ENCODE measurements at places on chromosomes 6 and 20.

- DNase-seq = no peak
These were observed 70.5 kb downstream of the AKAP12 start for GRCh38 chr6:151310279-151310678.

GRCh38 chr20:9027626-9028025, 41.3 kb upstream of the PLCB4 start:
- no peak for DNase-seq

DNA sequence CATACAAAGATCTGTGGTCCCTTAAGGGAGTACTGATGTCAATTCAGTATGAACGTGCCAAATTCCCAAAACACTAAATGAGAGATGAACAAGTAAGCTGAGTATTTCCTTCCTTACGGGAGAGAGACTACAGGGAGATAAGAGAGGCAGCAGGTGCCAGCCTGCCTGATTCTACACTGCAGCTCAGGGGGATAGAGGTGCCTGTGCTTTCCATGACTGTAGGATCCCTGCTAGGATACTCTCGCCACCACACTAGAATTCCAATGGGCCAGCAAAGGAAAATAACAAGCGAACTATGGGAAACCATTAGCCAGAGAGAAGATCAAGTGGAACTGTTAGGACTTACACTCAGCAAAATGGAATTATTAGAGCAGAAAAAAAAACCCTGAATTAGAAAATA, 198.5 kb upstream of the BTBD3 start:
- DNase-seq = no peak

- DNase-seq = no peak
These were observed 36.8 kb upstream of the CLIC5 start for GRCh38 chr6:46052479-46052878.

GRCh38 chr6:75098709-75099108, 107.1 kb downstream of the COL12A1 start:
- DNase-seq = no peak

GRCh38 chr6:137717074-137718073, 149.7 kb upstream of the TNFAIP3 start:
- peak; percentile 44 for DNase-seq

- DNase-seq = no peak
These were observed 39.3 kb downstream of the LRRC1 start for GRCh38 chr6:53834132-53834531.

DNA sequence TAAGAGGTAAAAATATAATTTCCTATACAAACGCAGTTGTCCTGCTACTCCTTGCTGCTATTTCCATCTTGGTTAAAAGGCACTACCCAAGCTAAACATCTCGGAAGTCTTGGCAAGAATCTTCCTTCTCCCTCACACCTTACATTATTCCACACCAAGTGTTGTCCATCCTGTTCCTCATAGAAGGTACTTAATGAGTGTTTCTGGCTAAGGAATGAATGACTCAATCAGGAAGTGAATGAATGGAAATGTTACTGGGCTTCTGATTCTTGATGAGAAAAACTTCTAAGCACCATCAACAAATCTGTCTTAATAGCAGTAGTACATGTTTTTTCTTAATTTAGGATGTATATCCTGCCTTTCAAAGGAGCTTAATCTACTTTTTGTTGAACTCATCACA, 40.6 kb upstream of the RSPO3 start:
- no peak for DNase-seq

GRCh38 chr20:17177341-17177740, 49.5 kb upstream of the PCSK2 start:
- DNase-seq = no peak

DNA sequence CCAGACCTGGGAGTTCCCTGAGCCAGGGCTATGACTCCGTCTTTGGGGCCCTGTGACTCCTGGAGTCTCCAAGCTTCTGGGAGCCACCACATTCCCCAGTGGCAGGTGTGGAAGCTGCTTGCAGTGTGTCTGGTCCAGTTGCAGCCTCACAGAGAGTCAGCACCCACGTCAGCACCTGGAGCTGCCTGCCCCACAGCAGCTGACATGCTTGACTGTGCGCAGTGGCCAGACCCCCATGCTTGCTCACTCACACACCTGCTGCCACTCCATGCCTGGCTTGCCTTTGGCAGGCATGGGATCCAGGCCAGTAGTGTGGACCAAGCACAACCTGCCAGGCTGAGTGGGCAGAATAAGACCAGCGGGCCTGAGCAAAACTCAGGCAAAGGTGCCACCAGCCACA, 31.0 kb upstream of the ASIP start:
- DNase-seq = no peak

GRCh38 chr6:37056439-37057127, 51.1 kb downstream of the FGD2 start:
- no peak for DNase-seq

GRCh38 chr20:3013771-3014170, 29.7 kb upstream of the GNRH2 start:
- DNase-seq = no peak

- peak; percentile 52 for DNase-seq
These were observed at the start of gene ARFGEF3 for GRCh38 chr6:138161338-138162110. ARFGEF3 (plus strand) TSS chr6:138161939; CDS start chr6:138162087, 148 bp downstream.

DNA sequence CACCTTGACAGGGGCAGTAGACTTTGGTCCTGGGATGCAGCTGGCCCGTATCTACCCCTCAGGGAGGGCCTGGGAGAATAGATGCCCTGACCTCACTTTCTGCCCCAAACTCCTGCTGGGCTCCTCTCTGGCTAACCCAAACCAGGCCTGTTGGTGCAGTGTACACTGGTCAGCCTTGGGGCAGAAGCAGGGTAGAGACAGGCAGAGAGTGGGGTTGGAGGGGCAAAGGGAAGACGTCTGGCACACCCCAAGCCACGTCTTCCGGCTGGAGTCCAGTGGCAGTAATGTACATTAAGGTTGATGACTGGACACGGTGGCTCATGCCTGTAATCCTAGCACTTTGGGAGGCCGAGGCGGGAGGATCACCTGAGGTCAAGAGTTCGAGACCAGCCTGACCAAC, 9.3 kb downstream of the DDR1 start:
- no peak for DNase-seq

- no peak for DNase-seq
These were observed 223.0 kb upstream of the ARID1B start for GRCh38 chr6:156554160-156554559.

DNA sequence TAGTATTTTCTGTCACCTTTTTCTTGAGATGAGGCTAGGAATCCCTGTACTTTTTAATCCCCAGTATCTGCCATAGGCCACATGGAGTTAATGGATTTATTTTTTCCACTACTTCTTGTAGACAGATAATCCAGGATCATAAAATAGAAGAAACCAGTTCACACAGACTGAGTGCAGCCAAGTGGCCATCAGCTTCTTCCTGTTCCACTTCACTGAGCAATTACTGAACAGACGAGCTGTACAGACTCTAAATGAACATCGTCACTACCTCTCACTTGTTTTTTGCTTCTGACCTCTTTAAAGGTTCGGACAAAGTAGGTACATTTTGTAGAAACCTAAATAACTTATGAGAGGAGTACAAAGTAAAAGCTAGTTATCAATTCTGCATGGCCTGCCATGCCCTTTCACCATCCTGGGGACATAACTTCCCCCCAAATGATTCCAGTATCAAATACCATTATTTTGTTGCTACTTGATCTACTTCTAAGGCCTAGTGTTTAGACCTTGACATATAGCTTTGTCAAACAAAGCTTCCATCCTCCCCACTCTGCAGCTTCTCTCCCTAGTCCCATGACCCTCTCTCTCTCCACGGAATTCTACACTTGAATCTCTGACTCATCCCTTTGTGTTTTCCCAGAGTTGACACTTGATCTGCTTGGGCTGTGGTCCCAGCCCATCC, 34.4 kb upstream of the ARHGAP18 start:
- DNase-seq = no peak

DNA sequence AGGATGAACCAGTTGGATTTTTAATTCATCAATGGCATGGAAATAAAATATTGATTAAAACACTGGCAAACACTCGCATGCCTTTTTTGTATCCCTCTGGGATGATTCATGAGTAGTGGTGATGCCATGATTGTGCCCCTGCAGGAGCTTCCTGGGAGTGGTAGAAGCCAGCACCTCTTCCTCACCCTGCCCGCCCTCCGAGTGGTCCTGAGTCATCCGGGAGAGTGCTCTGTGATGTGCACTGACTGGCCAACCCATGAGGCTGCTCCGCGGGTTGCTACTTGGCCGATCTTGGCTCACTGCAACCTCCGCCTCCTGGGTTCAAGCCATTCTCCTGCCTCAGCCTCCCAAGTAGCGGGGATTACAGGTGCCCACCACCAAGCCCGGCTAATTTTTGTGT, 27.4 kb downstream of the GJA10 start:
- no peak for DNase-seq

GRCh38 chr20:47703748-47704147, 81.5 kb downstream of the SULF2 start:
- no peak for DNase-seq

GRCh38 chr6:11493974-11494373, 43.6 kb upstream of the TMEM170B start:
- no peak for DNase-seq

GRCh38 chr20:43442282-43442880, 15.3 kb upstream of the SRSF6 start:
- no peak for DNase-seq

DNA sequence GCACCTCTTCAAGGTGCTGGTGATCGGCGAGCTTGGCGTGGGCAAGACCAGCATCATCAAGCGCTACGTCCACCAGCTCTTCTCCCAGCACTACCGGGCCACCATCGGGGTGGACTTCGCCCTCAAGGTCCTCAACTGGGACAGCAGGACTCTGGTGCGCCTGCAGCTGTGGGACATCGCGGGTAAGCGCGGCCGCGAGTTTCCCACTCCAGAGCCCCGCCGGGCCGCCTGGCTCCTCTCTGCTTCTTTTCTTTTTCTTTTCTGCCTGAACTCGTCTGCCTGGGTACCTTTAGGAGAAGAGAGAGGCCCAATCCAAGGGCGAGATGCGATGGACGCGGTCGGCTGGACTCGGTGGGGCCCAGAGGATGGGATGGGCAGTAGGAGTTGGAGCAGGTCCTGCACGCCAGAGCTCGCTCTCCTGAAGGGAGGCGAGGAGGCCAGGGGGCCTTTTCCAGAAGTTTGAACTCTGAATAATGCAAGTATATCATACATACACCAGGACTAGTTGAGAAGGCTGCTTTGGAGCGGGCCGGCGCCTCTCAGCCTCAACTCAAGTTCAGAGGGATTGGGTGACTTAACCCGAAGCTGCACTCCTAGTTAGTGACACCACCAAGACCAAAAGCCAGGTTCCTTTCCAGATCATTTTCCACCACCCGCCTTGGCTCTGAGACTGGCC, 445 bp downstream of the RAB32 start:
- DNase-seq = no peak

DNA sequence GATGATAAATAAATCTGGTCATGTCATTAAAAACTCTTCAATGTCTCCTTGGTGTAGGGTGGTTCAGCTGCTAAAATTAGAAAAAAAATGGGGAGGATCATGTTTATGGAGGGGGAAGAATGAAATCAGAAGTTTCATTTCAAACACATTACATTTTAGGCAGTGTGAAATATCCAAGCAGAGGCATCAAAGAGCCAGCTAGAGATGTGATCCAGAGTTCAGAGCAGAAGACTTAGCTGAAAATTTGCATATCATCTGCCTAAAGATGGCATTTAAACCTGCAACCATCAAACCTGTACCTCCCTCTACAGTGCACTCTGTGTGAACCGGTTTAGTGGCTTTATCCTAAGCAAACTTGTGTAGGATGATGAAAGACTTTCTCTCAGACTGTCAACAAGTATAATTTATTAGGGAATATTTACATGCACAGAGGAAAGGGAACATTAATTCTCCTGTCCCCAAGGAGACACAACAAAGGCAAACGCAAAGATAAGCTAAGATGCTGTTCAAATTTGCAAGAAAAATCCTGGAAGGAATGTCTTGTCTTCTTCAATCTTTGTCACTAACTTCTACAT, 84.8 kb upstream of the PLEKHG1 start:
- DNase-seq = no peak

DNA sequence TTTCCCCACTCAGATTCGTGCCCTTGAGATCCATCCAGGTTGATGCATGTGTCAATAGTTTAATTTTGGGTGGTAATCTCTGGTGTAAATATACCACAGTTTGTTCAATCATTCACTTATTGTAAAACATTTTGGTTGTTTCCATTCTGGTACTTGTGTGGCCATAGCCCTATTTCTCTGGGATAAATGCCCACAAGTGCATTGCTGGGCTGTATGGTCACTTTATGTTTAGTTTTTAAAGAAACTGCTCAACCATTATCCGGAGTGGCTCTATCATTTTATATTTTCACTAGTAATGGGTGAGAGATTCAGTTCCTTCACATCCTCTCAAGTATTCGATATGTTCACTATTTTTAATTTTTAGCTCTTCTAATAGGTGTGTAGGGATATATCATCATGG, 60.7 kb upstream of the RNF24 start:
- no peak for DNase-seq

Data from stimulated activated CD4-positive, alpha-beta T cell treated with anti-CD3 and anti-CD28 coated beads, TNF-alpha, amount 100 ng/mL, for 4 hours (primary cell).